ENCODE measurements at places on chromosomes 2 and 18.

DNA sequence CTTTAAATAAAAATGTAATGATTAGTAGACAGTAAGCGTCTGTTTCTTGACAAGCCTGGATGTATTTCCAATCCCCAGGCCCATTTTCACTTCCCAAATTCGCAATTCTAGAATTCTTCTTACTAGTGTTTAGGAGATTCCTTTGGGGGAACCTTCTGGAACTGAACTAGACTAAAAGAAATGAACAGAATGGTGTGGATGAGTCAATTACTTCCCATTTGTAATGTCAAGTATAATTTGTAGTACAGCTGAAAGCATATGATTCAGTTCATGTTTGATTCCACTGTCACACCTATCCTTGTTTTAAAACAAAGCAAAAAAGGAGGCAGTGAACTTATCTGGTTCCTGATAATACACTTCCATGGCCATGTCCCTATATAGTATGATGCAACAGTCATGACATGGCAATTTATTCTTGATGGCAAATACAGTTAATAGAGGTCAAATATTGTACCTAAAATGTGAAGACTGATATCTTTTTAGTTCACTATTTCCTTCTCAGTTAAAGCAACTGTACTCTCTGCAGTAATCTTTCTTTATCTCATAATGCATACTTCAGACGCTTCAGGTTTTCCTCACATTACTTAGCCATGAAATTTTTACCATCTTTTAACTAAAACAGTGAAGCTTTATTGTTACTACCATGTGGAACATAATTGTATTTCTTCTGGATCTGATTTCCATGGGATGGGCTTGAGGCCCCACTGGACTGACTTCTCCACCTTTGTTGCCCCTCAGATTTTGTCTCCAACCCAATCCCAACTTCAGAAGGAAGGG lies 2.0 kb downstream of the IDH1 start:
- no peak for DNase-seq

DNA sequence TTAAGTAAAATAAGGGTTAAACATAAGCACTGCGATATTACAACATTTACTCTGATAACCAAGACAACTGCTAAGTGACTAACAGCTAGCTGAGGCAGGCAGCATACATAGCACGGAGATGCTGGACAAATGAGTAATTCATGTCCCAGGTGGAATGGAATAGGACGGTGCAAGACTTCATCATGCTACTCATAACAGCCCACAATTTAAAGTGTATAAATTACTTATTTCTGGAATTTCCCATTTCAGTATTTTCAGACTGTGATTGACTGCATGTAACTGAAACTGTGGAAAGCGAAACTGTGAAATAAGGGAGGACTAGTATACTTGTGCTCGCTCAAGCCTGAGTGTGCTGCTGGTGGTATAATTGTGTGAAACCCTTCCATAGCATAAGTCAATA lies 12.9 kb downstream of the IER3IP1 start:
- DNase-seq: no peak

DNA sequence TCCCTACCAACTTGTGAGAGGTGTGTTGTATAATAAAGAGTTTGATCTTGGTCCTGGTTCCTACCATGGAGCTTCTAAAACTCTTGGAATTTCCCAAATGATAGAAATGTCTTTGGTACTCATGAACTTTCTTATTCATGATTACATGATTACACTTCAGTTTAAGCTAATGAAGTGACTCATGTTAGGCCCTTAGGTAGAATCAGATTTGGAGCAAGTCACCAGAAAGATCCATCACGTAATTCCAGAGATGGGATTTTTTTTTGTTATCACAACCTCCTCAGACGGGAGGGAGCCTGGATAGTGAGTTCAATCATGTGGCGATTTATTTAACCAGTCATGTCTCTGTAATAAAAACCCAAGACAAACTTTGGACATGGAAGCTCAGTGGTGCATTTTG lies 1287.6 kb upstream of the ZEB2 start:
- no peak for DNase-seq

DNA sequence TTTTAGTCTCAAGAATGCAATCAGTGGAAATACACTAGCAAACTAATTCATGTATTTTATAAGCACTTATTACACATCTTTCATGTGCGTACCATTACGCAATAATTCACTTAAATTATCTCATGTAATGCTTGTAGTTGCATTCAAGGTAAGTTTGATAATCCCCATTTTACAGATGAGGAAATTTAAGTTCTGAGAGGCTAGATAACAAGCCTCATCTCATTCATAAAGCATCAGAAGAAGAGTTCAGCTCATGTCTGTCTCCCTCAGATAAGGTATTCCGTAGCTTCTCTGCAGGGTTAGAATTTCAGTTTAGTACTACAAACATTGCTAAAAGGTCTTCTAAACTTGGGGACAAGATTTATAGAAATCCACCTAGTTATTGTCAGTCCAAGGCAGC lies 47.8 kb downstream of the HNMT start:
- DNase-seq: no peak

DNA sequence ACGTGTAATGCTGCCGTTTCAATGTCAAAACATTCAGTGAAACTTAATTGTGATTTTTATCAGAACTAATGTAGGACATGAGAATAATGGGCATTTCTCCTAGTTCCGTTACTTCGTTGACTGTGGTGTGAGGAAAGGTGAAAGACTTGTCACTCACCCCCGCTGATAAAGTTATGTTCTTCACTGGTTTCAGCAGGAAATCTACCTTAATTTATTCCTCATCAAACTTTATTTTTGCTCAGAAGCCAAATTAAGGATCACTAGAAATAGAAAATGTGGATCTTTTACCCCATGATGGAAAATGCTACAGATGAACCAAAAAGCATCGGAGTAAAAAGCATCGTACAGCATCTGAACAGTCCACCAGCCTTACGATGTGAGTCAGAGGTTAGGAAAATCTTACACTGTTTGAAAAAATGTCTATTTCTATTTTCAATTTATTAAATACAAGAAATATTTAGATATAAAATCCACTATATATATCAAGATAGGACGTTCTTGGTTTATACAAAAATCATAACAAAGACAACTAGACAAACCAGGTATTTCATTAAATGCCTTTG lies 1.0 kb upstream of the ROCK1 start:
- no peak for DNase-seq

DNA sequence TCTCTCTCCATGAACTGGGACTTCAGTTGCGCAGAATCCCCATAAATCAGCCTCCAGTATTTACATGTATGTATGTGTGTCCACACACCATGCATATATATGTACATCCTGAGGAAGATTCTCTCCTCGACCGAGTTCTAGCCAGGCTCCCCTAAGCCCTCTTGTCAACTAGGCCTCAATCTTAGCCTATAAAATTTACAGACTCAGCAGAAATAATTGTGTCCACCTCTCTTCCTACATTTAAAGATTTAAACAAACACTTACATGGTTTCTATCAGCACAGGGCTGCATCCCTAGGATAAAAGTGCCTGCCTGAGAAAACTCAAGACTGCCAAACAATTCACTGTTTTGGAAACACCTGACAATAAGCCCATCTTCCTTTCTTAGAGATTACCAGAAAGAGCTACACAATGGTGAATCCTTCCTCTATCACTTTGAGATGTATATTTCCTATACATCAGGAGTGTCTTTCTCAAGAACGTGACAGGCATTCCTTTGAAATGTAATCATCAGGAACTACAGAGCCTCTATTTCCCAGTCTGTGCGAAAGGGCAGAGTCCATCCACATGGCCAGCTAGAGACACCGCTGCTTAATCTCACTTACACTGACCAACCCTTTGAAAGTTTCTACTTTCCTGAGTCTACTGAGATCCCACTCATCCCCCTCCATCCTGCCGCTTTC lies 39.5 kb downstream of the ZNF519 start:
- no peak for DNase-seq

GRCh38 chr18:69387186-69387585 lies 13.5 kb upstream of the DOK6 start:
- DNase-seq: no peak

- no peak for DNase-seq
These were observed 90.2 kb upstream of the SCG2 start for GRCh38 chr2:223692191-223692947.

GRCh38 chr2:31962757-31963361 lies 47.9 kb downstream of the MEMO1 start:
- no peak for DNase-seq

DNA sequence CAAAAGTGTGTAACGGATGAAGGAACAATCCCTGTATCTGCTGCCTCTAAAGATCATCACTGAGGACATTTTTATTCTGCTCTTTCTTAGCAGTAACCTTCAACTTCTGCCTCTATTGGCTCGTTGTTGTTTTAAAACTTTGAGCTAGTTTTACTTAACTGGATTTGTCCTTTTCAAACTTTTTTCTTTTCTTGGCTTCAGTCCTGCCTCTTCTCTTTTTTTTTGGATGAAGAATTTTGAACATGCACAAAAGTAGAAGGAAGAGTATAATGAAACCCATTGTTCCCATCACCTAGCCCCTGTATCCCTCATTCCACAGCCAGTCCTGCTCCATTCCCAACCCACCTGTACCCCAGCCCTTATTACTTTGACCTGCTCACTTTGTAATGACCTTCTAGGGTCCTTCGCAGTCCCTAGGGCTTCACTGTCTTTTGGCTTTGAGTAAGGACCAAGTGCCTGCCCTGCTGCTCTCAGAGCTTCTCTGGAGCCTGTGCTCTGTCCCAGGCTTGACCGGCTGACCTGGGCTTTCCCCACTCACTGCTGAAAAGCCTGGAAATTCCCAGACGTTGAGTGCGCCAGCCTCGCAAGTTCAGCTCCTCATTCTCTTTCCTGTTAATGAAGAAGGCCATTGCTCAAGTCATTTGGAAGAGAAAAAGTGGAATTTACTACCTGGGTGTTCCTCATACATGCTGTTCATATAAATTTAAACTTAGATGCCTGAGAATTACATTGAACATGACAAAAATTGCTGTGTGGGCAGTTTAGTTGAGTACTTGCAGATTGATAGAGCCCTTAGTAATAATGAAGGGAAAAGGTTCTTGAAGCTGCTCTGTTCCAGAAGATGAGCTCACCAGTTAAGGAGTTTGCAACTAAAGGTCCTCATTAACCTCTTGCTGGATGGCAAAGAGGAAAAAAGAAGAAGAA lies 149.3 kb upstream of the ALPP start:
- no peak for DNase-seq

DNA sequence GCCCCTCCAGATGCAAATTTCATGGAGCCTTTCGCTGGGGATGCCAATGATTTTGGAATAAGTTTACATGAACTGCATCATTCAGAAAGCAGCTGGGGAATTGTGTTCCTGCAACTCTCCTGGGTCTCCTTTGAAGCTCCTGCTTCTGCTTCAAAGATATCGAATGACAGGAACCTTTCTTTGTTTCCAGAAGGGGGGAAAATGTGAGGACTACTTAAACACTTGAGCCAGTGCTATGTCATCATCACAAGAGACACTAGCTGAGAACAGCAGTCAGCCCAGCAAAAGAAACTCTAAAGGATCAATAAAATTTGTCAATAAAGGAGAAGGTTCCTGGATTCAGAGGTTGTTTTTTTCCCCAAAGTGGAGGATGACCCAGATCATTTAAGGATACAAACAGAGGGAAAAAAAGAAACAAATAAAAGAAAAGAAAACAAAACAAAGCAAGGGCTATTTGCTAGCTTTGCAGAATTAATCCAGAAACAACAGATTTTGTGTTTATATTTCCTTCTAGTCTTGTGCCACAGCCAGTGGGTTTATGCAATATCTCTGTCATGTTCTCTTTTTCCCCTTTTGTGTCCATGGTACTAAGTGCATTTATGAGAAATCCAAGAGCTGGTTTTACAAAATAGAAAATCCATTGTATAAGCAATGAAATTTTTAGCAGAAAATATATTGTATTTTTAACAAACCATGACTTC lies 463.7 kb downstream of the CDH2 start:
- peak; percentile 62 for DNase-seq

- DNase-seq: no peak
These were observed 10.5 kb downstream of the IL1R2 start for GRCh38 chr2:102002228-102002627.

- DNase-seq: peak; percentile 34
These were observed 142.7 kb downstream of the ACKR3 start for GRCh38 chr2:236712304-236712703.

GRCh38 chr2:38526195-38526594 lies 76.5 kb downstream of the HNRNPLL start:
- DNase-seq: no peak

GRCh38 chr2:227339098-227339599 lies 14.1 kb downstream of the MFF start:
- no peak for DNase-seq

DNA sequence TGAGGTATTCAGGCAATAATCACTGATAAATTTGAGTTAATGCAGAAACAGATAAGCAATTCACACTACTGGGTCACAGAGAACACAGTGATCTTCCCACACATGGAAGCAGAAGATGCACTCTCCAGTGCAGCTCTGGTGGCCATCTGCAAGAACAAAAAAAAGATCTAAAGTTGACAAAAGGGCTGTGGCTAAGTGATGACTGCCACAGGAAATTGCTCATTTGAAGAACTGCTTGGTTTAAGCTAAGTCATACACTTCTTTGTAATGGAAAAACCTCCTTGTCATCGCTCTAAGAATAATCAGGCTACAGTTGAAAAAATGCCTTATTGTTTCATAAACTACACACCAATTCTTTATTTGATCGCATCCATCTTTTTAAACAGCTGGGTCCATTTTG lies 115.1 kb downstream of the DTNB start:
- DNase-seq: no peak

GRCh38 chr2:19474128-19474527 lies 115.7 kb upstream of the OSR1 start:
- DNase-seq: no peak

DNA sequence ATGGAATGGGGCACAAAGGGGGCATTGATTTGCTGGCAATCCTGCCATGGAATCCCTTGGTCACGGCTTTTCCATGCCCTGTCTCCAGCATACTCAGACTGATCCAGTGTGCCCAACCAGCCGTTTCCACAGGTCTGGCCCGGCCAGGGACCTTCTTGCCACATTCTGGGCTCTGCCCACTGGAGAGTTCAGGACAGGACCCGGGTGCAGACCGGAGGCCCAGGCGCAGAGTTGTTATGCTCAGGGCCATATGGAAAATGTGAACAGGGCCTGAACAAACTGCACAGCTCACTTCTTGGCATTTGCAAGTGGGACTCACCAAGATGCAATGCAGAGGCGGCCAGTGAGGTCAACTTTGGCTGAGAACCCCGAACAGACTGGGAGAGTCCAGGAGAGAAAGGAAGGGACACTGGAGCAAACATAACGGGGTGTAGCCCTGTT lies 15.6 kb upstream of the ASAP2 start:
- DNase-seq: no peak

- no peak for DNase-seq
These were observed 238.3 kb upstream of the TRIB2 start for GRCh38 chr2:12478151-12479064.

GRCh38 chr2:102094917-102095316 lies 47.6 kb upstream of the IL1R1 start:
- DNase-seq: no peak

DNA sequence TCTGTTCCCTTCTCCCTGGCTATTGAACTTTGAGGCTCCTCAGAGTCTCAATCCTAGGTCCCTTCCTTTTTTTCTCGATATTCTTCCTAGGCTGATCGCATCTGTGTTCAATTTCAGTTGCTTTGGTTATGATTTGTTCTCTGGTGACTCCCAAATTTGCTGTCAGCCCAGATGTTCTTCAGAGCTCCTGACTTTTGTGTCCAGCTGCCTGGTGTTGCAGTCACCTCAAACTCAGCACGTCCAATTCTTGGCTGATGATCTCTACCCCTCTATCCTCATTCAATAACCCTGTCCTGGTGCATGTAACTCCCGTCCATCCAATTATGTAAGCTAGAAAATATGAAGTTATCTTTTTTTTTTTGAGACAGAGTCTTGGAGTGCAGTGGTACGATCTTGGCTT lies 31.4 kb downstream of the DIS3L2 start:
- no peak for DNase-seq
